ENCODE measurements at places on chromosomes 16 and 17. TPM values are rescaled to one million over a fixed set of nuclear protein-coding genes. Genes with fewer than 3 reads are reported as not detected.

DNA sequence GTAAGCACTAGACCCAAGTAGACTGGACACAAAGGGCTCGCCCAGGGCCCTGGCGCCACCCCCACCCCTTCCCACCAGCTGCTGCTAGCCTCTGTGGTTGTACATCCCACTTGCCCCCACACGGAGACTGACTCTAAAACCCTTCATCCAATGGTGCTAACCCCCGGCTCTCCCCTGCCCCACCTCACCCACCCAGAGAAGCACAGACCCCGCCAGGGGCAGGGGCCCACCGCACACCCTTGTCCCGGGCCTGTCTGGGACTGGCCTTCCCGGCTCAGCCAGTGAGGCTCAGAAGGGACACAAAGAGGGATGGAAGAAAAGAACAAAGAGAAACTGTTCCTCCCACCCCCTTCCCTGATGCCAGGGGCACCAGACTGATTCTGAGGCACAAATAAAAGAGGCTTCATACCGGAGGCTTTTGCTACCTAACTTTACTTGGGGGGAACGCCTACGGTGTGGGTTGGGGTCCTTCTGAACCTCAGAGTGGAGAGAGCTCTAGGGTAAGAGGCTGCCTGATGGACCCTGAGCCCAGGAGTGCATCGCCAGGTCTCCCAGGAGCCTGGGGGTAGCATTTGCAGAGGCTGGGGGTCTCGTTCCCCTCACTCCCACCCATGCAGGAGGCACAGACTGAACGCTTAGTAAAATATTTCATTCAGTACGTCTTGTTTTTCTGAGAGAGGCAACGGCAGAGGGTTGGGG, 8.2 kb downstream of the CORO6 start:
- DNase-seq: no peak

GRCh38 chr16:79899316-79899715, 298.8 kb upstream of the MAF start:
- DNase-seq: no peak

GRCh38 chr17:17919169-17920107, 52.8 kb downstream of the TOM1L2 start:
- peak; percentile 88 for DNase-seq

GRCh38 chr16:3091551-3091950, 7.5 kb downstream of the ZSCAN10 start:
- peak; percentile 11 for DNase-seq

PNMT gene
- 2.0 TPM for polyA plus RNA-seq

DNA sequence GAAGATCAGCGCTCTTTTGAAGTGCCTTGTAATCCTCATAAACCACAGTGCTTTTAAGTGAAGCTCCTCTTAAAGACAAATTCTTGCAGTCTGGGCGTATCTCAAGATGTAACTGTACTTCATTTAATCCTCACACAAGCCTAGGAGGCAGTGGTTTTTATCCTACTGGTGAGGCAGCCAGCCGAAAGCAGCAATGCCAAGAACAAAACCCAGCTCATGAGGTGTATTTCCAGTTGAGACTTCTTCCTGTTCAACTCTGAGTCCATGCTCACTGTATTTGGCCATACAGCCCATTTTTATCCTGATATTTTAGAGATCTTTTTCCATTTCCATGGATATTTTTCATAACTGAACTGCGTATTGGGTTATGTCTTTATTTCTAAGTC, 13.7 kb downstream of the CTRB2 start:
- DNase-seq: no peak

GP1BA gene
- polyA plus RNA-seq: not detected

TNFRSF13B gene
- not detected for polyA plus RNA-seq

MLYCD gene
- 9.1 TPM for polyA plus RNA-seq

ODAD4 gene
- polyA plus RNA-seq: 4.6 TPM

SCIMP gene
- polyA plus RNA-seq: 0.37 TPM

HEATR3 gene
- 8.9 TPM for polyA plus RNA-seq

GRCh38 chr17:72116661-72117521, 3.9 kb upstream of the SOX9 start:
- DNase-seq: peak; percentile 37

FOXK2 gene
- polyA plus RNA-seq: 13.5 TPM

CLEC18C gene
- 67.9 TPM for polyA plus RNA-seq

RAB26 gene
- polyA plus RNA-seq: 3.0 TPM

- no peak for DNase-seq
These were observed 9.8 kb downstream of the RNF166 start for GRCh38 chr16:88696441-88696840.

DNA sequence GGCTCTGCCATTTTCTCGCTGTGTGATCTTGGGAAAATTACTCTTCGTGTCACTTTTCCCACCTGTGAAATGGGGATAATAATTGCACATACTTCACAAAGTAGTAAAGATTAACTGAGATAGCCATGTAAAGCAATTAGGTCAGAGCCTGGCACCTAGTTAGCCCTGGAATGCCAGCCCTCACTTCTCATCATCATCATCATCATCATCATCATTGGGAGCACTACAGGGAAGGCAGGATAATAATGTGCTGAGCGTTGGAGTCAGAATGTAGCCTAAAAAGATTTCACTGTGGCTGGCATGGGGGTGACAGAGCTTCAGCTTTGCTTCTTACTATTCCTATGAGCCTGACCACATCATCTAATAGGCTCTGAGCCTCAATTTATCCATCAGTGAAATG, 362.6 kb downstream of the TOX3 start:
- DNase-seq: no peak

DNA sequence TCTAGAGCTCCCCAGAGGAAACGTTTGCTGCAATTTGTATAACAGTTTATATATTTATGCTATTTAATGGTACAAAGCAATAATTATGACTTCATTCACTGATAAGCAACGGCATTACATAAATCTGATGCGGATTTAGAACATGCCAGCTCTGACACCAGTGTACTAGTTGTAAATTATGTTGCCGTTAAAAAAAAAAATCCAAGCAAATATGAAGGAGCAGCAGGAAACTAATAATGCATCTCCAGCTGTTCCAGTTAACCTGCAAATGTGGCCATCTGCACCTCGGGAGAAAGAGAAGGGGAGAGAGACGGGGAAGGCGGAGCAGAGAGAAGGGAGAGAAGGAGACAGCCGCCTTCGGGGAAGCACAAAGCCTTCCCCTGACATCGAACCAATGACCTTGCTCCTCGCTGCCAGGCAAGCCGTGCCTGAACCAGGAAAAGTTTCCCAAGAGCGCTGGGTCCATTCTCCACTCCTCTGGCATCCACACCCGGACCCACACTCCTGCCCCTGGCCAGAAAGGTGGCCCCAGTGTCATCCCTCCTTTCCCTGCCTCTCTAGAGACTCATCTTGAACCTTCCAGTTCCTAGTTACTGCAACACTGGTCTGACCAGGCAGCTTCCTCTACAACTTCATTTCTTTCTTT, 174.8 kb downstream of the C16orf78 start:
- DNase-seq: no peak

PABPN1L gene
- not detected for polyA plus RNA-seq

- no peak for DNase-seq
These were observed at the start of gene PLCD3 for GRCh38 chr17:45132320-45132571. Gene PLCD3 (minus strand): TSS chr17:45132515. CDS start chr17:45132410, 105 bp downstream.

DNA sequence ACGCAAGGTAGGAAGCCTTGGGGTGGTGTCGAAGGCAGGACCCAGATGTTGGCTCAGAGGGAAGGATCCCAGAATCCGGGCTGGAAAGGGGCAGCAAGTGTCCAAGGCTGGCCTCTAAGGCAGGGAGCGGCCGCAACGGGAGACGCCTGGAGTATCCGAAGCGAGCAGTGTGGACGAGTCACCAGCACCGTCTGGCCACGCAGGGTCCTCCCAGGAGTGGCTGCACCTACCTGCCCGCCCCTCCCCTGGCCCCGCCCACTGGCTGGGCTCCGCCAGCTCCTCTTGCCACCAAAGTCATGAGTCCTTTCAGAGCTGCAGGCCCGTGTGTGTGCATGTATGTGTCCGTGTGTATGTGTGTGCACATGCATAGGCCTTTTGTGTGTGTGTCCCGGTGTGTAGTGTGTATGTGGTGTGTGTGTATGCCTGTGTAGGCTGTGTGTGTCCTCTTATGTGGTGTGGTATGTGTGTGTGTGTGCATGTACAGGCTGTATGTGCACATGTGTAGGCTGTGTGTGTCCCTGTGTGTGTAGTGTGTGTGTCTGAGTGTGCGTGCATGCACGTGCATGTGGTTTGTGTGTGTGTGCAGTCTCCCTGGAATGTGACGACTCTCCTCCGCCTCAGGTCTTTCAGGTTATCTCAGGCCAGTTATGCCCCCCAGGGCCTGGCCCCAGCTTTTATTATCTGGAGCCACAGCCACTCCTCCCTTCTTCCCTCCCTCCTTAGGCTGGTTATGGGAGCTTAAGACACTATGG, at the start of gene PRSS8:
PRSS8 (minus strand) TSS at position 193 of the 752 bp plus-strand sequence. CDS start 229 bp downstream, outside the sequence.
- peak; percentile 80 for DNase-seq

USP43 gene
- polyA plus RNA-seq: 1.9 TPM

GUCY2D gene
- 0.24 TPM for polyA plus RNA-seq

GRCh38 chr16:14405611-14406537, 224.2 kb downstream of the PARN start:
- DNase-seq: peak; percentile 15

DNA sequence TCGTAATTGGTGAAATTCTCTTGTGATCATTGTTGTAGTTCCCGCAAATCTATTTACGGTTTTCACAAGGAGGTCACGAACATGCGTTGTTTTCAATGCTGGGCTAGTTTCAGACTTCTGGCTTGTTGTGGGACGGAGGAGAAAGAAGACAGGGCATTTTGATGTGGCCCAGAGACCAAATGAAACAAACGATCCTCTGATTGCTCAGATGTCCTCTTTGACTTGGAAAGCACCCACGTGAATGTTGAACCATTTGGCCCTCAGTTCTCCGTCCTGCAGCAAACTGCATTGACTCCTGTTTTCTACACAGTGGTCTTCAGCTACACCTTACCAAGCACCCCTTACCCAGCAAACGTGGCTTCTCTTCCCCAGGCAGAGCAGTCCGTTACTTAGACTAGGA, 391.0 kb downstream of the WWOX start:
- DNase-seq: no peak

- no peak for DNase-seq
These were observed 15.3 kb downstream of the CREBBP start for GRCh38 chr16:3865241-3865640.

OR4D1 gene
- polyA plus RNA-seq: not detected

GRCh38 chr17:15928286-15928785, 16.6 kb upstream of the ADORA2B start:
- no peak for DNase-seq

CTF1 gene
- polyA plus RNA-seq: 13.0 TPM

NPIPB8 gene
- not detected for polyA plus RNA-seq

DNA sequence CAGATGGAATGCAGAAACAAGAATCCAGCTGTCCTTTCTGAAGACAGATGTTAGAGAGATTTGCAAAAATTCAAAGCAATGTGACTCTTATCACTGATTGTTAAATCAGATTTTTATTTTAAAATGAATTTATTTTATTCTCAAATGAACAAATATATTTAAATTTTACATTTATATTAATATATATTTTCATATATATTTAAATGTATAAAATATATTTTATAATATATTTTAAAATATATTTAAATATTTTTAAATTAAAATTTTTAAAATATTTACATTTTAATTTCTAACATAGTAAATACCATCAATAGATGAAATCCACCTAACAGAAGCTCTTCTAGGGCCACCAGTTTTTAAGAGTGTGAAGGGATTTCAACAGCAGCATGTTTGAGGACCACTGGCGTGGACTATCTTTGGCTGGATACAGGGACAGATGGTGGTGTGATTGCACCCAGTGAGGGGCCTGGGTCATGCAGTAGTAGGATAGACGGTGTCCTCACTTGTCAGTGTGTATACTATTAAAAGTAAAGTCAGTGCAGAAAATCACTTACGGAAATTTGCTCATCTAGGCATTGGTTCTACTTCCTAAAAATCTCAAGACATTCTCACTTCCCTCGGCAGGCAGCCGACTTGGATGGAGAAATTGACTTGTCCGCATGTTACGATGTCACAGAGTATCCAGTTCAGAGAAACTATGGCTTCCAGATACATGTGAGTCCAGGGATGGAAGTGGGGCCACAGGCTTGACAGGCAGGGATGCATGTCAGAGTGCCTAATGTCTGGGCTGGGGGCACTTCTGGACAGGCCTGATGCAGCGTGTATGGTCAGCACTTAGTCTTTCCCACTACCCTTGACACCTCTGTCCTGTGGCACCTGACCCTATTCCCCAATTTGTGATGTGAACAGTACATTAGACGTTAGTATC, 56.3 kb downstream of the PLD6 start:
- DNase-seq: no peak

DNA sequence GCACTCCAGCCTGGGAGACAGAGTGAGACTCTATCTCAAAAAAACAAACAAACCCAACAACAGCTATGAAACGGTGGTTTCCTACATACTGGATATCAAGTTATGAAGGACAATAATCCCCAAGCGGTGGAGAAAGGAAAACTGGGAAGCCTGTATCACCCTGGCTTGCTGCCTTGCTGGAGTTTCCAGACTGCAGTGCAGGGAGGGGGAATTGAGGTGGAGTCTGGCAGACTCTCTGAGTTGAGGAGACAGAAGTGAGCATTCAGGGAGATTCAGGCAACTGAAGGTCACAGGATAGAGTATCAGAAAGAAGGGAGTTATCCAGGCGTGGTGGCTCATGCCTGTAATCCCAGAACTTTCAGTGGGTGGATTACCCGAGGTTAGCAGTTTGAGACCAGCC, 11.9 kb downstream of the QRICH2 start:
- no peak for DNase-seq

DNA sequence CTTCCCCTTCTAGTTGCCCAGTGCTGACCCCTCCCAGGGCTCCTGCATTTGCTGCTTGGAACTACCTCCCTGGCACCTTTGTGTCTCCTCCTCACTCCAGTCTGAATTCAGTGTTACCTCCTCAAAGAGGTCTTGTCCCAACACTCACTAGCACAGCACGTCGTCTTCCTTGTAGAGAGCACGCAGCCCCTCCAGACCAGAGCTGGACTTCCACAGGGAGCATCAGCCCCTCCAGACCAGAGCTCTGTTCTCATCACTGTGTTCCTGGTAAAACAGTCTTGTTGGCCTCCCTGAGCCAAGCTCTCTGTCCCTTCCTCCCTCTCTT, 27.8 kb upstream of the MGAT5B start:
- DNase-seq: no peak

DNA sequence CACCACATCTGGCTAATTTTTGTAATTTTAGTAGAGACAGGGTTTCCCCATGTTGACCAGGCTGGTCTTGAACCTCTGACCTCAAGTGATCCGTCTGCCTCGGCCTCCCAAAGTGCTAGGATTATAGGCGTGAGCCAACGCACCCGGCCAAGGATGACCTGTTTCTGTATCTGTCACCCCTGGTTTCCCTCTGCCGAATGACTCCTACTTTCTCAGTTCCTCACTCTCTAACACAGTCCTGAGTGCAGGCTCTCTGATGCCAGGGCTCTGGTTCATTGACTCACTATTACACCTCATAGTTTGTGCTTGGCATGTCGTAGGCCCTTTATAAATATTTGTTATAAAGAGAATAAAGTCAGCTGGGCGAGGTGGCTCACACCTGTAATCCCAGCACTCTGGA, 10.7 kb upstream of the PRPF8 start:
- DNase-seq: no peak

C16orf92 gene
- polyA plus RNA-seq: not detected

ARL6IP1 gene
- polyA plus RNA-seq: 99.5 TPM
